IPS DF 19.7 (cell line): ENCODE measurements at places on chromosomes 6 and 20.

DNA sequence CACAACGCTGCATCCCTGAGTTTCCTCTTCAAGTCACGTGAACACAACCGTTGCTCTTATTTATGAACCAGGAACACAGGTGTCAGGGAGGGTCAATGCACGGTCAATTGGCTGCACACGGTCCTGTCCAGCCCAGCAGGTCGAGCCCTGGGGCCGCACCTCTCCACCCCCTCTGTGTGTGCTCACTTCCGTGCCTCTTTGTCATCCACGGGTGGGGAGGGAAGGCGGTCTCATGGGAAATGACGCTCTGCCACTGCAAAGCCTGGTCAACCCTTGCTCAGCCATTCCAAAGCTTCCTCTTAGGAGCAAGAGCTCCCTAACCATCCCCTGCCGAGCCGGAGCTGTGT is 38.7 kb downstream of the DACT2 start:
- DNase-seq, result no peak

GRCh38 chr6:104563306-104563705 is 296.4 kb downstream of the HACE1 start:
- DNase-seq, result no peak

GRCh38 chr6:31502586-31502985 is 4.6 kb downstream of the MICB start:
- no peak for DNase-seq

- DNase-seq, result no peak
Observed at GRCh38 chr6:80165143-80165542, 58.7 kb downstream of the BCKDHB start.

GRCh38 chr6:46310196-46310595 is 139.4 kb upstream of the ENPP5 start:
- no peak for DNase-seq

- DNase-seq, result no peak
Observed at GRCh38 chr6:118451839-118452238, 96.3 kb upstream of the PLN start.

GRCh38 chr6:115712291-115712961 is 348.3 kb downstream of the FRK start:
- DNase-seq, result no peak

GRCh38 chr6:112413780-112414179 is 66.7 kb downstream of the RFPL4B start:
- no peak for DNase-seq
